ENCODE measurements at places on chromosomes 3 and 15.

DNA sequence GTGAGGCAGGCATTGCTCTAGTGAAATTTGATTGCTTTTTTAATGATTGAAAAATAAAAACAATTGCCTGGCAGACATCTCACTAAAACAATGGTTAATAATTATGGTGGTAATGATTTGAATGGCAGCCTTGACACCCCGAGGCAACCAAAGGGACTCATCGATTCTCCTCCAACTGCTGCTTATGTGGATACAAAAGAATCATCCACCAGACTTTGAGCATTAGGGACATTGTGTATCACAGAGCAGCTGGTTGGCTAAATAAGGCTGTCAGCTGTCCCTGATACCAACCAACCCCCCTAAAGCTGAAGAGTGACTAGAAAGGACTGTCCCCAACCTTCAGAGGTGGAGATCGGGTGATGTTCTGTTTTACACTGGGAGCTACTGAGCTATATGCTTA is 1.7 kb upstream of the CD47 start:
- DNase-seq, result no peak

DNA sequence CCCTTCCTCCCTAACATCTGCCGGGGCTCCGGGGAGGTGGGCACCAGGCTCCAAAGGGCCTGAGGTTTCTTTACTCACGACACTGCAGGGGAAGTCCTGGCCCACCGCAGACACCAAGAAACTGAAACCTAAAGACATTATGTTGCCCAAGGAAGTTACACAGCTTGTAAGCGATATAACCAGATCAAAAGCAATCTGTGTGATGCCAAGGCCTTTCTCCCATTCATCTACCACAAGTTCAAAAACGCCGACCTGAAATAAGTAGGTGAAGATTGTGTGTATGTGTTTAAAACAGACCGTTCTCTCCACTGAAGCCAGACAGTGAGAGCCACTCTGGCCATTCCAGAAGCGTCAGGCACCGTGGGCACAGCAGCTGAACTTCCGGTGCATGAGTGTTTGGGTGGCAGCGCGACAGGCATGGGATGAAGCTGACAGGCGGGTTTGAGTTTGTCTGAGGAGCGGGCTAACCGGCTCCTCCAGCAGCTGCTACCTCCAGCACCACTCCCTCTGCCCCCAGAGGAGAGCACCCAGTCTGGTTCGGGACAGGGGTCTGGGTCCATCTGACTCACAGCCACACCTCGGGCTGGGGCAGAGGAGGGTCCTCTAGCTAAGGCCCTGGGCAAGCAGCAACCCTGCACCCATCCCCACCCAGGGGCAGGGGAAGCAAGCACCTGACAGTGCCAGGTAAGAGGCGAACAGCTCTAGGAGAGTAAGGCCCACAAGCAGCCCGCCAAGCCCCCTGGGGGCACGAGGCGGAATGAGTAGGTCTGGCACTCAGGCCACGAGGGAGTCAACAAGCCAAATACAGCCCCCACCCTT is 1.3 kb downstream of the TNK2 start:
- no peak for DNase-seq

DNA sequence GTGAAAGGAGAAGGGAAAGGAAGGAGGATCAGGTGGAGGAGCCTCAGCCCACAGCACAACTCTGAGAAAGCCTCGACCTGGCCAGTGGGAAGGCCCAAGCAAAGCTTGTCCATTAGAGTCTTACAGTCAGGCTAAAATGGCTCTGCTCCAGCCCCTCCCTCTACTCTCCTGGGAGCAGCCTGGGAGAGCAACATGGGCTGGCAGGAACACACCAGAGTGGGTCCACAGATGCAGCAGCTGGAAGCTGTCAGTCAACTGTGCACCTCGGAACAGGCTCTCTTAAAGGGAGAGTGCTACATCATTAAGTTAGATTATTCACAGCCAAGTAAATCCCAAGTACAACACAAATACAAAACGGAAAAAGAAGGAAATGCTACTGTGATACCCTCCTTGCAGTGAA is 98.0 kb upstream of the LIMD1 start:
- DNase-seq, result no peak

- no peak for DNase-seq
These were observed 25.5 kb upstream of the PRR23E start for GRCh38 chr3:127167315-127168043.

- DNase-seq, result no peak
These were observed 108.9 kb upstream of the TRIM42 start for GRCh38 chr3:140568842-140569520.

DNA sequence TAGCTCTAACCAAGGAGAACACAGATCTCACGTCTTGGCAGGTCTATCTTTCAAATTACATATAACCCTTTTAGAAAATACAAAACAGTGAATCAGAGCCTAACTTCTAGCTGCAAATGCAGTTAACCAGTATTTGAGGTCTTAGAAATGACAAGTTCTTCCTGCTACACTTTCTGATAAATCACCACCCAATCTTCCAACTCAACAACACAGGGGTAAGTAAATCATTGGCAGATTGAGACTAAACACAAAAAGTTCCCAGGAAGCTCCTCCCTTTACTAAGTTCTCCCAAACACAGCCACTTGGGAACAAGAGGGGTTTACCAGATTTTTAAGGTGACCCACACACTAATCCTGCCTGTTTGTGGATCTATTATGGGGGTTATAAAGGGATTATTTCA is at the start of gene A4GNT:
A4GNT (minus strand) TSS at position 152 of the 400 bp plus-strand sequence. CDS start 1,134 bp downstream, outside the sequence.
- DNase-seq, result no peak

DNA sequence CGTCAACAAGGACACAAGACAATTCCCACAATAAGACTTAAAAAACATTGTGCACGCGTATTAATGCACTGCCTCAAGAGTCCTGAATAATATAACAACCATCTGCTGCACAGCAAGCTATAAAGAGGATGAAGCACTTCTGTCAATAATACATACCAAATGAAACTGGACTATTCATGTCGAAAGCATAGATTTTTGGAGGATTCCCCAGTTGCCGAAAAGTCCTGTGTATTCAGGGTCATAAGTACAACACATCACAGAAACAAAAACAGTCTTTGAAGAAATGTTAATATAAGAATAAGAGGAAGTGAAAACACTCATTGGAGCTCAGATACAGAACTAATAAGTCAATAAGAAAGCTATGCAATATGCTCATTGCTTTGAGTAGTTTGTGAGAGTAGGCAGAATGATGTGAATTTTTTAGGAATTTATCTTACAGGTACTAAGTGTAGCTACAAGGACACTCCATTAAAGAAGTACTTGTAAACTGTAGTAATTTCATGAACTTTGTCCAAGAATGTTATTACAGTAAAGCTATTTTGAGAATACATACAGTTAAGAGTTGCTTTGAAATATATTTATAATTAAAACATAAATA is 31.6 kb downstream of the CBLB start:
- no peak for DNase-seq

GRCh38 chr15:95826412-95827195 is 503.9 kb upstream of the NR2F2 start:
- no peak for DNase-seq

- DNase-seq, result no peak
These were observed 183.3 kb upstream of the LRRC3B start for GRCh38 chr3:26438981-26439884.

- no peak for DNase-seq
These were observed 764.8 kb upstream of the NR2F2 start for GRCh38 chr15:95565690-95566089.

DNA sequence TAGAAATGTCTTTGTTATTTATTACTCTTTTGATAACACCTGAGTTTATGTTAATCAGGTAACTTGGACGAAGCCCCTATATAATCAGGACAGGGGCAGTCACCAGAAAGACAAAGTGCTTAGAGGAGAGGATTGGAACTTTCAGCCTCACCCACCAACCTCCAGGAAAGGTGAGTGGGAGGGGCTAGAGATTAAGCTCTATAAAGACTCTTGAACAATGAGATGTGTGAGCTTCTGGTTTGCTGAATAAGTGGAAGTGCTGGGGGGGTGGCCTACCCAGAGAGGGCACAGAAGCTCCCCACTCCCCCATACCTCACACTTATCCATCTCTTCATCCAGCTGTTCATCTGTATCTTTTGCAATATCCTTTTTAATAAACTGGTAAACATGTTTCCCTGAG is 73.9 kb downstream of the TTBK2 start:
- DNase-seq, result no peak

- DNase-seq, result no peak
These were observed 4.1 kb downstream of the VHL start for GRCh38 chr3:10145685-10146084.

GRCh38 chr15:85927931-85928537 is 133.3 kb upstream of the KLHL25 start:
- DNase-seq, result no peak

GRCh38 chr15:67906382-67906781 is 66.5 kb upstream of the RNU6-1 start:
- DNase-seq, result no peak

GRCh38 chr3:25151281-25151902 is 276.7 kb upstream of the RARB start:
- no peak for DNase-seq

- no peak for DNase-seq
These were observed 28.7 kb downstream of the SST start for GRCh38 chr3:187641320-187642016.

GRCh38 chr15:39403640-39404117 is 177.2 kb upstream of the THBS1 start:
- peak; percentile 70 for DNase-seq

DNA sequence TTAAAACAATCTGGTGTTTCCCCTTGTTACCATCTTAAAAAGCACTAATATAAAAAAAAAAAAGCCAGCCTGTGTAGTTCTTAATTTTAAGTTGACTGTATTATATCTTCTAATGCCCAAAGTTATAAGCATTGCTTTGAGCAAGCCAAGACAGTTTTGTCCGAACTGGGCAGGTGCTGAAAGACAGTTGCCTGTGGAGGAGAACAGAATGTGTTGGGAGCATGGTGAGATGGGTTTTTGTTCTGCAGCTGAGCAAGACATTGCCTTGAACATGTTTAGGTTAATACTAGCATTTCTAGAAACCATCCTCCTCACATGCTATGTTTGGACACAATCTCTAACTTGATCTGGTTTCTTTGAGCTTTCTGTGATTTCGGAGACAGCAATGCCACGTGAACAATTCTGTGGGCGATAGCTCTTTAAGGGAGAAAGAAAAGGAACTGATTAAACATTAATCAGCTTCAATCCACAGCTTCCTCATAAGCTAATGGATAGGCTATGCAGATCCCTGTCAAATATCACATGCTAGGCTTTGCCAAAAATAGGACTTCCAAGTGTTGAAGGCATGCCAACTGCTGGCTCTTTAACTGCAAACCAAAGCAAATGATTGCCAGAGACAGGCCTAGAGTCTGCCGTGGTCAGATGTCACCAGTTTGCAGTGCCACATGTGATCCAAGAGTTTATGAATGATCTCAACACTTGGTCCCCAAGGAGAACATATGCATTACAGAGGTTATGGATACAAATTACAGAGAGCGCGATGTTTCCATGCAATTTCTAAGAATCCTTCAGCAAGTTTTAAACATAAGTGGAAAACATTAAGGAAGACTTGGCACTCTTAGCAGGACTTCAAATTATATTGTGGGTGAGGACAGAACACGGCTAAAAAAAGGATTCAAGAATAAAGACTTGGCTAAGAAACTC is 428.1 kb downstream of the ROBO2 start:
- no peak for DNase-seq

- DNase-seq, result no peak
These were observed 194.5 kb downstream of the LRTM1 start for GRCh38 chr3:54733106-54734006.

DNA sequence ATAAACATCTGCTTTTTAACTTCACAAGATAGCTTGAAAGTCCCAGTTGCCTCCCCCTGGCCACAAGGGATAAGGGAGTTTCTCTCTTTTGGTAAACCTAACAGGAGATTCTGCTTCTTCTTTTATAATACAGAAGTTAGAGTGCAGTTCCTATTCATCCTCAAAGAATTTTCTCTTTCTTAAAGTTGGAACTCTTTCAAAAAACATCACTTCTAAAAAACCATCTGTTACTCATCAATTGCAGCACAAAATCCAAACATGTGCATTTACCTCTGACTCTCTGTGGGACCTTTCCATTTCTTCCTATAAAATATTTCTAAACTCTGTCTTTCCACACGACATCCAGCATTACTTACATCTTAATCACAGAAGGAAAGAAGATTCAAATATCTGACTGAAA is 5.1 kb downstream of the DPH6 start:
- DNase-seq, result no peak

DNA sequence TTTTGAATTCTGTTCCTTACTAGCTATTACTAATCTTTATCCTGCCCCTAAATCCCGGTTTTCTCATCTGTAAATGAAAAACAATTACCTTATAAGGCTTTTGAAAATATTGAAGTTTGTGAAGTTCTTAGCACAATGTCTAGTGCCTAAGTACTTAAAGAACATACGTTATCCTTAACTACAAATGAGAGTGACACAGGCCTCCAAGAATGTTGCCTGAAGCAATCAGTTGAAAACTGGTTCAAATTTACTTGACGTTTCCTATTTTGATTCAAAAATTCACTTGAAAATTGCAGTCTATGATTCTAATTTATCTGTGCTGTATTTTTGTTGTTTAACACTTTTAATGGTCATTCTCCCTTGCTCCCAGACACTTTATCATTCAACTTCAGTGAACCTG is 3.2 kb downstream of the SENP7 start:
- DNase-seq, result no peak

DNA sequence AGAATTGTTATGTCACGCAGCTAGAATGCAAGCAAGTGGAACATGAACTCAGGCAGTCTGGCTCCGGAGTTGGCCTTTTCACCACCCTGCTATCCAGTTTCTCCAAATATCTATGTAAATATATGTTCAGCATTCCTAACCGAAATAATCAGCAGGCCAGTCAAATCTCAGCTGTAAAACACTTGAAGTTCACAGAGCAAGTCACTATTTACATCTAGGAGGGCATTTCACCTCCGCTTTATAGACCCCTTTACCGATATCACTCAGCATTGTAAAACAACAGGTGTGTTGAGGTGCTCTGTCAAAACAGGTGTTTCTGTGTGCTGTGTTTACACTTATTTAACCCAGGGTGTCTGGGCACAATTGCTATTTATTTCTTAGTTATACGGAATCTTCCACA is 12.2 kb upstream of the HES1 start:
- no peak for DNase-seq

GRCh38 chr15:69893863-69894262 is 203.9 kb downstream of the TLE3 start:
- no peak for DNase-seq

- no peak for DNase-seq
These were observed 47.8 kb downstream of the TTC23 start for GRCh38 chr15:99201408-99202175.

- DNase-seq, result no peak
These were observed 1.5 kb downstream of the VWA5B2 start for GRCh38 chr3:184230603-184231528.

DNA sequence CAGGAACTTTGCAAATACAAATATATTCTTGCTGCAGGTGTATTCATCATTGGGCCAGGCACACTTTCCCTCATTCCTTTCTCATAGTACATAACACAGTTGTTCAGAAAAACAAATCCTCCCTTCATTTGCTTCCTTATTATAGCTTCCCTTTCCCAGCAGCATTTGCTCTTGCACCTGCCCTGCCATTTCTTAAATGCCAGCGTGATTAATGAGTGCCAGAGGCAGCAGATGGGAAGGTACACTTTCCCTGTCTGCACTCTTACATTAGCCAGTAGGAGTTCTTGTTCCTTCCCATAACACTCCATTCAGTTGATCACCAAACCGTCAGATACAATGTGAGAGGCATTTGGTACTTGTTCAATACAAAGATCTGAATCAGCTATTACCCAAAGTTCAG is 128.5 kb upstream of the GAP43 start:
- DNase-seq, result peak; percentile 18

GRCh38 chr3:61522060-61522459 is 39.3 kb upstream of the PTPRG start:
- no peak for DNase-seq

All from NCI-H187 treated with DMSO at 0.1 percent for 48 hours (cell line).